ENCODE measurements at places on chromosomes 3 and 15. TPM values are rescaled to one million over a fixed set of nuclear protein-coding genes. Genes with fewer than 3 reads are reported as not detected.

The EFHB gene
- 0.29 TPM for polyA plus RNA-seq

The ALCAM gene
- 89.5 TPM for polyA plus RNA-seq

The CHRNB4 gene
- polyA plus RNA-seq = not detected

The CCDC13 gene
- polyA plus RNA-seq = 0.18 TPM

The AEN gene
- 35.6 TPM for polyA plus RNA-seq

The LIPH gene
- 0.17 TPM for polyA plus RNA-seq

The CPN2 gene
- not detected for polyA plus RNA-seq

DNA sequence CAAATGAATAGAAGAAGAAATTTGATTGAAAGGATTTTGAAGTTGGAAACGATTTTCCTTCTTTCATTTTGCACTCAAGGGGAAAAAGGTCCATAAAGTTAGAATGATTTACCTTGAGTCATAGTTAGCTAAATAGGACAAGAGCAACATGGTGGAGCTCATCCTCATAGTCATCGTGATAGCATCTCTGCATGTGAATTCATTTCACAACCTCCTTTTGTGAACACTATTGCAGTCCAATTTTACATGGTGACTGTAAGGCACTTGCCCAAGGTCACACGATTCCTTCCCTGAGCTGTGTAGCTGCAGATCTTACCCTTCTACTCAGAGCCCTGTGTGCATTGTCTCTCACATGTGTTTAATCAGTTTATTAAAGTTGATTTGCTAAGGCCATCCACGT, 359.8 kb upstream of the C2CD4B start:
- DNase-seq = no peak

GRCh38 chr3:116084999-116085791, 360.1 kb downstream of the LSAMP start:
- no peak for DNase-seq

GRCh38 chr3:98445949-98446406, 17.0 kb upstream of the OR5K1 start:
- DNase-seq = no peak

DNA sequence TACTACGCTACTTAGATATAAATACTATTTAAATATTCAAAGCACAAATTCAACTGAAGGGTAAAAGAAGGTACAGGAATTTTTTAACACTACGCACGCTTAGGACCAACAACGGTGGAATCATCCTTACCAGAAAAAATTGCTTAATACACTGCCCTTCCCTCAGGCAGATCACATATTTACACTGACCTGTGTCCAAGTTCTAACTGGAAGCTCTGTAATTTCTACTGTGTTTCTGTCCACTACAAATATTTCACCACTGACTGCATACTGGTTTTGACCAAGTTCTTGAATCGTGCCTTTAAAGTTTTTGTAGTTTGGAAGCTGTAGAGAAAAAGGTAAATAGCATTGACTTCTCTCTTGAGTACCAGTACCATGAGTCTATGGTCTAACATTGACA, 44.2 kb downstream of the TOP2B start:
- no peak for DNase-seq

- no peak for DNase-seq
These were observed 45.1 kb upstream of the MGLL start for GRCh38 chr3:127867412-127867811.

DNA sequence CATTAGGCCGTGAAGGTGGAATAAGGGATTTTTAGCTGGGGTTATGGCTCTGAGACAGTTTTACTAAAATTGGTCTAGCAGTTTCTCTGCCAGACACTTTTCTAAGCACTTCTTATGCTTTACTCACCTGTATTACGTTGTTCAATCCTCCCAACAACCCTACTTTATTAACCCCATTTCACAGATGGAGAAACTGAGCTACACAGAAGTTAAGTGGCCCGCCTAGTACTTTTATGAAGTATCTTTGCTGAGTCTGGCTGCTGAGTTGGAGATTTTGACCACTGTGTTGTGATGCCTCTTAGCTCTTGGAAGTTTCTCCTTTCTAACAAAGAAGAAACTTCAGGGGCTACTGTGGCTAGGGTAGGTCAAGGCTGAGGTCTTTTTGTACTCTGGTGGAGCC, 11.5 kb downstream of the LIMD1 start:
- no peak for DNase-seq

DNA sequence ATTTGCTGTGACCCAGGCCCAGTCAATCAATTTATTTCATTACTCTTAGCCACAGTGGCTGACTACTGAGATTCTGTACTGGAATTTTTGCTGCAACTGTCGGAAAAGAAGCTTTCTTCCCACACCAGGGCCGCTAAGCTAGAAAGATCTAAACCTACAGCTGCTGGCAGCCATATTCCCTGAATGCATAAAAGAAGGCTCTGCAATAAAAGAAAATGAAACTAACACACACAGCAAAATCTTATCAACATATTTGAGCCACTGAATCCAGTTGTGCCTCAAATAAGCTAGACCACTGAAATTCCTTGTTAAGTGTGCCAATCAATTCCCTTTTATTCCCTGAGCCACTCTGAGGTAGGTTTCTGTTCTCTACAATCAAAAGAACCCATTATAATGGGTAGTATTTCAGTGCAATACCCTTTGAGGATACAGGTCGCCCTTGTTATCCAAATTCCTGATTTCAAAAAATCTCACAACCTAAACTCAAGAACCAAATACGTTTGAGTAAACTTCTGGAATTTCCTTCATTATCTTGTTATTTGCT, 60.3 kb downstream of the MYO9A start:
- no peak for DNase-seq

DNA sequence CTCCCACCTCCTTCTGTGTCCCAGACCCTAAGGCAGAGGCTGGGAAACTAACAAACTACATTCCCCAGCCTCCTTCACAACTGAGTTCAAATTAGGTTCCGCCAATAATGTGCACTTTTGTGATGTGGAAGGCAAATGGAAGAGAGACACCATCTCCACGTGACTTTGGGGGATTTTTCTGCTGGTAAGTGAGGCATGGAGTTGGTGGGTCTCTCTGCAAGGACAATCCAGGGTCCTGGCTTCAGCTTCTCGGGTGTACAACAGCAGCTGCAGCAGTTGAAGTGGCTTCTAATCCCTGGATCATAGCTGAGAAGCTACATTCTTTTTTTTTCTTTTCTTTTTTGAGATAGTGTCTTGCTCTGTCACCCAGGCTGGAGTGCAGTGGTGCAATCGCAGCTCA, 58.9 kb upstream of the GATA2 start:
- DNase-seq = no peak

- DNase-seq = no peak
These were observed 151.3 kb downstream of the LPP start for GRCh38 chr3:188305220-188305619.

DNA sequence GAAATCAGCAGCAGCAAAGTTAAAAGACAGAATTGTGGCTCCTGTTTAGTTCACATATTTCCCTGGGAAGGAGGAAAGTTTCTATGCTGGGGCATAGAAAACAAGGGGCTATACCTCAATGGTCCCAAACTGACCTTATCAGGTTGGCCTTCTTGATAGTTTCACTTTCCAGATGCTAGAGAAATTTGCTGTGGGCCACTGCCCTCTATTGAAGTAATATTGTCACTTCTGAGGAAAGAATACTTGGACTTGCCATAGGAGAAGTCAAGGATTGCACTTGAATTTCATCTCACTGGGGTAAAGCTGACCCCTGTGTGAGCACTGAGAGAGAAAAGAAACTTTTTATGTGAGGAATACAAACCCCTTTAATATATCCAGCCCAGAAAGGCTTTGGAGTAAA, 49.3 kb upstream of the XCR1 start:
- no peak for DNase-seq

- no peak for DNase-seq
These were observed 312.2 kb upstream of the TBC1D5 start for GRCh38 chr3:18054625-18055024.

DNA sequence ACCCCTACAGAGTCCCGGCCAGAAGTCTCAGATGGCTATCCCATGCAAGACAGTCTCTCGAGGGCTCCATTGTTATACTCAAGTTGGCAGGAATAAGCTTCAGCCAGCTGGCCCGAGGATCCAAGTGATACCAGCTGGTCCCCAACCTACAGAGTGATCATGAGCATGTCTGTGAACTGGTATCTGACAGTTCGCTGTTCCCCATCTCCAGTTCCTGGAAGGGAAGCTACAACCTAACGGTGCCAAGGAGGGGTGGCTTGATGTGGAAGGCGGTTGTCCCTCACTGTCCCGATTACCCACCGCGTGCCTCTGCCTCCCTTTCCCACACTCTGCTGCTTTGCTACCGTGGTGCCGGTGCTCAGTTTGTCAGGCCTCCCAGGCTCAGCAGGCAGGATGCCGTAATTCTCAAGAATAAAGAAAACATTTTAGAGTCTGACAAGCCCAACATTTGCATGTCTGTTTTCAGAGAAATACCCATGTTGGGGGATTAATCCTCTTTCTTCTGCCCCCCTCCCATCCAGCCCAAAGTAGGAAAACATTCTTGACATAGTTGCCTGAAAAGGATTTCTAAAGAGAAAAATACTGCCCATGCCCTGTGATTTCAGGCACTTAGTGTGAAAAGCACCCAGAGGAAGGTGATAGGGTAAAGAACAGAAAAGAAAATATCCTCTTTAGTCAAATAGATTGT, 49.4 kb upstream of the HES1 start:
- no peak for DNase-seq
